Gastrocnemius medialis (tissue), 4 donors: ENCODE measurements at places on chromosomes 2 and 18.
A peak's percentile ranks its signal among the peaks of the same experiment; 100 is the strongest.

- no peak overlapping the region for H3K27ac ChIP-seq
- no peaks in the 10 kb centered on the region for H3K36me3 ChIP-seq
- no peaks in the 10 kb centered on the region for H3K27me3 ChIP-seq
Observed at GRCh38 chr2:6793371-6793770, 72.3 kb downstream of the CMPK2 start.

DNA sequence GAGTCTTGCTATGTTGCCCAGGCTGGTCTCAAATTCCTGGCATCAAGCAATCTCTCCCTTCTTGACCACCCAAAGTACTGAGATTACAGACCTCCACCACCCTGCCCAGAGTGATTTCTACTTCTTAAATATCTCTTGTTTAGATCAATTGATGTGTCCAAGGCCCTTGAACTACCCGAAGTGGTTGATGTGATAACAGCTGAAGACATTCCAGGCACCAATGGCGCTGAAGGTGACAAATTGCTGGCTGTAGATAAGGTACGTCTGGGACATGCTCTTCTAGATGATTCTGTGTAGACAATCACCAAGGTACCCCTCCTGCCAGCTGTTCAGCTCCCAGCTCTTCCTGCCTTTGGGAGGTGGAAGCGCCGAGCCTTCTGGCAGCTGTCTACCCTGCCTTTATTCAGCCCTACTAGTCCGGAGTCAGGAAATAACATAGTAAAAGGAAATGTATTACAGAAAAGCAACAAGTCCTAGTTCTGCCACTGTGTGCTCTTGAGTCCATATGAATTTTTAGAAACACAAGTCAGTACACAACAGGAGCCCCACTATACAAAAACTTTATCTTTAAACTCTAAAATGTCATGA lies 61.3 kb upstream of the BZW1 start:
- DNase-seq: no peak
- no peaks in the 10 kb centered on the region for H3K36me3 ChIP-seq
- no peak overlapping the region for H3K27ac ChIP-seq
- no peak overlapping the region for H3K4me3 ChIP-seq
- no peaks in the 10 kb centered on the region for H3K27me3 ChIP-seq

DNA sequence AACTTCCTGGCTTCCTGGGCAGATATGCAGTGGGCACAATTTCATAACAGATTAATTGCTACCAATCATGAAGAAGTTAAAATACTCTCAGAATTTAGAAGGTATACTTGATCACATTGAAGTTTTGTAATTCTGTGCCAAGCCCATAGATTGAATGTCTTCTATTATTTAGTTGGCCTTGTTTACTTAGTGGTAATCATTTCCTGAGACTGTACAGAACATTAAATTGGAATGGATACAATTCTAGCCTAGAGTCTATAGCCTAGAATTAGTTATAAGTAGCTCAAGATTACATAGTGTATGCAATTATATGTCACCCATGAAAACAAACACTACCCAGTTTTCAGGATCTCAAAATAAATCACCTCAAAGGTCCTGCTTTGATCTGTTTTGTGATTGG lies 615.8 kb downstream of the XIRP2 start:
- no peak overlapping the region for H3K4me3 ChIP-seq
- H3K4me1 ChIP-seq: no peaks in the 10 kb centered on the region
- H3K27me3 ChIP-seq: no peaks in the 10 kb centered on the region
- DNase-seq: no peak
- H3K27ac ChIP-seq: no peak overlapping the region

DNA sequence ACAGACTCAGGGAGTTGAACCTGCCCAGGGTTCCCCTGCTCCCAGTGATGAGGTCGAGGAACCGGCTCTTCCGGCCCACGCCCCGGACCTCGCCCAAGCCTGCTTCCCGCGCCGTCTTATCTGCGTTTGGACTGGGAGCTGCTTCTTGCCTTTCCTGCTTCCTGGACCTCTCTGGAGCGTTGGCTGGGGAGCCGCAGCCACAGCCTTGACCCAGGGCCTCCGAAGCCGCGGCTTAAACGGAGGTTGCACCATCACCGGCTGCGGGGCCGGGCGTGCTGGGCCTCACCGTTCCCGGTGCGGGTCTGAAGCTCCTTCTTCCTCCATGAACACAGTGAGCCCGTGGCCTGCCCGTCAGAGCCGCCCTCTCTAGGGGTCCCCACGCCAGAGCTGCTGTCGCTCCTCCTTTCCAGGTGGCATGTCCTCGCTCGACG lies 13.3 kb downstream of the NTSR2 start:
- H3K36me3 ChIP-seq: no peaks in the 10 kb centered on the region
- no peak for DNase-seq
- H3K4me3 ChIP-seq: no peak overlapping the region

DNA sequence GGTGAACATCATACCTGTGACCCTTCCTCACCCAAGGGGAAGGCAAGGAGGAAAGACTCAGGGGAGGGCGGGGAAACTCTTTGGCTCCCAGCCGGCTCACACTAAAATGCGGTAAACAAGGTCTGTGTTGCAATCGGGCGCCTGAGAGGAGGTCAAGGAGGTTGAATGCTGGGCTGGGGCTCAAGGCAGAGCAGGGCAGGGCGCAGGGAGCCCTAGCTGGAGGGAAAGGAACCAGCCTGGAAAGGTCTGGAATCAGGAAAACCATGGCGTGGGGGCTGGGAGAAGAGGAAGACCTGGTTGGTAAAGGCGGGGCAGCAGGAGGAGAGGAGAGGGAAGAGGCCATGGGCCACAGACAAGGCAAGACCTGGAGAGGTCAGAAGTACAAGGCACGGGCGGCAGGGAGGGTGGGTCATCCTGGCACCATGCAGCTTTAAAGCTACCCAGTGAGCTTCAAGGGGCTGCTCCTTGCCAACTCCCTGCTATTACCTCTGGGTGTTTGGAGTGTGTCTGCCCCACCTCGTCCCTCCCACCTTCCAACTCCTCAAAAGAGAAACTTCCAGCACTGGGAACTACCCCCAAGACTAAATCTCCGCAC lies 4.8 kb upstream of the TMEM37 start:
- no peak overlapping the region for H3K27ac ChIP-seq
- no peak overlapping the region for H3K4me3 ChIP-seq
- H3K36me3 ChIP-seq: no peaks in the 10 kb centered on the region
- H3K27me3 ChIP-seq: no peaks in the 10 kb centered on the region

GRCh38 chr2:159456500-159457426 lies 159.6 kb downstream of the BAZ2B start:
- no peak overlapping the region for H3K27ac ChIP-seq
- H3K4me1 ChIP-seq: peaks cover 17% of the 10 kb centered on the region
- no peaks in the 10 kb centered on the region for H3K27me3 ChIP-seq
- no peaks in the 10 kb centered on the region for H3K36me3 ChIP-seq
- DNase-seq: no peak

- DNase-seq: no peak
- H3K36me3 ChIP-seq: no peaks in the 10 kb centered on the region
- H3K27me3 ChIP-seq: no peaks in the 10 kb centered on the region
- H3K4me1 ChIP-seq: no peaks in the 10 kb centered on the region
- no peak overlapping the region for H3K4me3 ChIP-seq
Observed at GRCh38 chr2:128457006-128457604, 138.4 kb upstream of the HS6ST1 start.

DNA sequence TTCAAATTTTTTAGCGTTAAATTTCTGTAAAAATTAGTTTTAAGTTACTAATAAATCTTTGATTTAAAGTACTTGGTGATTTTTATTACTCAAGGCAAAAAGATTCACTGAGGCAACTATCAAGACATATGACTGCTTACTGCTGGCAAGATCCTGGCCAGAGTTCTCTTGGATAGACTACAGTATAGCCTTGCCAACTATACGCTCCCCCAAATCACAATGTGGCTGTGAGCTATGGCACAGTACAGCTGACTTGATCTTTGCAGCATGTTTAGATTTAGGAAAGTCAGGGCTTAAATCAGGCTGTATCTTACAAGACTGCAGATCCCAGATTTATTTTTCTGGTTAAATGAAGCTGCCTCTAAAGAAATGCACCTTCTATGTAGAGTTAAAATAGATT lies 26.5 kb downstream of the MSTN start:
- no peak overlapping the region for H3K27ac ChIP-seq
- no peak overlapping the region for H3K4me3 ChIP-seq
- H3K36me3 ChIP-seq: no peaks in the 10 kb centered on the region
- peaks cover 6% of the 10 kb centered on the region for H3K4me1 ChIP-seq
- DNase-seq: no peak
- no peaks in the 10 kb centered on the region for H3K27me3 ChIP-seq

- peaks cover 3% of the 10 kb centered on the region for H3K27me3 ChIP-seq
- no peaks in the 10 kb centered on the region for H3K4me1 ChIP-seq
- no peaks in the 10 kb centered on the region for H3K36me3 ChIP-seq
- H3K4me3 ChIP-seq: no peak overlapping the region
- no peak for DNase-seq
Observed at GRCh38 chr2:238703053-238703415, 144.9 kb upstream of the TWIST2 start.

GRCh38 chr2:236628981-236629605 lies 59.5 kb downstream of the ACKR3 start:
- no peak overlapping the region for H3K27ac ChIP-seq
- H3K4me3 ChIP-seq: no peak overlapping the region
- H3K27me3 ChIP-seq: no peaks in the 10 kb centered on the region
- H3K4me1 ChIP-seq: no peaks in the 10 kb centered on the region
- H3K36me3 ChIP-seq: no peaks in the 10 kb centered on the region

DNA sequence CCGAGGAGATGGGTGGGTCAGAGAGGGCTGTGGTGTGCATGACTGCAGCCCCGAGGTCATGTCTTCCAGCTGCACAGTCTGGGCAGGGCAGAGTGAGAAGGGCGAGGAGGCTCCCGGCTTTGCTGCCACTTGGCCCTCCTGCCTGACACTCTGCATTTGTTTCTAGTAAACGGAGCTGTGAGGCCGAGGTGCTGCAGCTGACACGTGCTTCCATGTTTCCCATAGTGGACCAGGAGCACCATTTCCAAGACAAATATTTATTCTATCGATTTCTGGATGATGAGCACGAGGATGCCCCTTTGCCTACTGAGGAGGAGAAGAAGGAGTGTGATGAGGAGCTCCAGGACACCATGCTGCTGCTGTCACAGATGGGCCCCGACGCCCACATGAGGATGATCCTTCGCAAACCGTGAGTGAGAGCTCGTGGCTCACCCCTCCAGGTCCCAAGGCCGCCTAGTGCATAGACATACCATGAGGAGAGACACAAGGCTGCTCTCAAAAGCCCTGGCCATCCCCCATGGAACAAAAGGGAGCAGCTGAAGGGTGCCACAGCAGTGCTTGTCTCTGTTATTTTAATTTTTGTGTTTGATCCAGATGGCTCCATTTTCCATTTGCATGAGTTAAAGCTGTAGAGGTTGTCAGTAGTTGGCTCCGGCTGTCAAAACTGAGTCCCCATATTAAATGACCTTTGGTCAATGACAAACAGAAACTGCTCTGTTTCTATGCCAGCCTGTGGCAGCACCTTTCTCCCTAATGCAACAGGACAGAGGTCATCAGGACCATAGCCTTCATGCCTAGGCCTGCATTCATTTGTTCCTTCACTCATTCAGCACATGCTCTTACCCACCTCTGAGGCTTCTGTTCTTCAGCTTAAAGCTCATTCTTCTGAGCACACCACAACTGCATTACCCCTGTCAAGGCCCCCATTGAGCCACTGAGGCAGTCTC lies 108.3 kb upstream of the MAP3K20 start:
- DNase-seq: no peak
- H3K36me3 ChIP-seq: no peaks in the 10 kb centered on the region
- H3K4me1 ChIP-seq: peaks cover 11% of the 10 kb centered on the region
- H3K27ac ChIP-seq: no peak overlapping the region

GRCh38 chr2:36445185-36445866 lies 89.7 kb downstream of the CRIM1 start:
- no peak overlapping the region for H3K27ac ChIP-seq
- no peaks in the 10 kb centered on the region for H3K36me3 ChIP-seq
- DNase-seq: no peak
- no peaks in the 10 kb centered on the region for H3K27me3 ChIP-seq
- peaks cover 48% of the 10 kb centered on the region for H3K4me1 ChIP-seq

DNA sequence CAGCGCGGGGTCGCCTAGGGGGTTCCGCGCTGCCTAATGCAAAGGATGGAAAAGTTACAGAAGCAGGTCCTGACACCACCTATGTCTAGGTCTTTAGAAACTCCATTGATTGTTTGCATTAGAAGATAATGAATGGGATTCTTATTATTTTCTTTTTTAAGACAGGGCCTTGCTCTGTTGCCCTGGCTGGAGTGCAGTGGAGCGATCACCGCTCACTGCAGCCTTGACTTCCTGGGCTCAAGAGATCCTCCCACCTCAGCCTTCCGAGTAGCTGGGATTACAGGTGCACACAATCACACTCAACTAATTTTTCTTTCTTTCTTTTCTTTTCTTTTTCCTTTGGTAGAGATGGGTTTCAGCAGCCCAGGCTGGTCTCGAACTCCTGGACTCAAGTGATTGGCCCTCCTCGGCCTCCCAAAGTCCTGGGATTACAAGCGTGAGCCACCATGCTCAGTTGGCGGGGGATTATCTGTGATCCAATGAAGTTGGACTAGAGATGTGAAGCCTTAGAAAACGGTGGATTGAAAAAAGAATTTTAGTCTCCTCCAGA lies 761 bp upstream of the IDH1 start:
- H3K27ac ChIP-seq: peak overlapping the region; percentile 88
- peak overlapping the region; percentile 66 for H3K4me3 ChIP-seq

- no peaks in the 10 kb centered on the region for H3K36me3 ChIP-seq
- peaks cover 9% of the 10 kb centered on the region for H3K4me1 ChIP-seq
- no peak overlapping the region for H3K4me3 ChIP-seq
- H3K27ac ChIP-seq: no peak overlapping the region
- no peak for DNase-seq
- no peaks in the 10 kb centered on the region for H3K27me3 ChIP-seq
Observed at GRCh38 chr18:8709248-8710059, 4.1 kb downstream of the MTCL1 start.

DNA sequence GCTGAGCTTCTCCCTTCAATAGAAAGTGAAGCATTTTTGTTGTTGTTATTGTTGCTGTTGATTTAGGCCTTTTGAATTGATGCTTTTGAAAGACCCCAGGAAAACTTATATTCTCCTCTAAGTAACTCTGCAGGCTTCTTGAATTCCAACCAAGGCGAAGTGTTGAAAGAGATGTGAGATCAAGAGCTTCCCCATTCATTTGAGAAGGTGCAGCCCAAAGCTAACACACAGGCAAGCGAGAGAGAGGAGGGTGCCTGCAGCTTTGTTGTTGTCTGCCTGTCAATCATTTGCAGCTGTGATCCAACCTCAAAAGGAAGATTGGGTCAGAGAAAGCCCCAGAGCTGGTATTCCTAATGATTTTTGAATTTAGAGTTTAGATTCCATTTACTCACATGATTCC lies 963.6 kb upstream of the CNTNAP5 start:
- H3K4me1 ChIP-seq: no peaks in the 10 kb centered on the region
- H3K4me3 ChIP-seq: no peak overlapping the region
- no peak for DNase-seq

GRCh38 chr18:7878265-7879211 lies 311.4 kb downstream of the PTPRM start:
- DNase-seq: no peak
- H3K4me1 ChIP-seq: peaks cover 39% of the 10 kb centered on the region

DNA sequence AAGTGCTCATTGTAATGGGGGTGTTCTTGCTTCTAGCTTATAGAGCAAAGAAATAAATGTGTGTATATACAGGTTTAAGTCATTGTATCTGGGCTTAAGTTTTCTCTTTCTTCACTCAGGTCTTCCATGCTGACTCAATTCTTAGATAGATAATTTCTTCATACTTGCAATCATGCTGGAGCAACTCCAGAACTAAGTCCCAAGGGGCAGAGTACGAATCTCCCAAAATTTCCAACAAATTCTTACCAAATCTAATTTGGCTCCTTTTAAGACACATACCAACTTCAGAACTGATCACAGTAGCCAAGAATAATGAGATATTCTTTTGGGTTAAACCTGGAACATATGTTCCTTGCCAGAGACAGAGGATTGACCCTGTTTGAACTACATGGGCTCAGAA lies 4.3 kb upstream of the SPAG16 start:
- no peaks in the 10 kb centered on the region for H3K27me3 ChIP-seq
- H3K4me1 ChIP-seq: peaks cover 9% of the 10 kb centered on the region
- no peaks in the 10 kb centered on the region for H3K36me3 ChIP-seq
- H3K27ac ChIP-seq: no peak overlapping the region
